ENCODE measurements at places on chromosomes 2 and 18.

DNA sequence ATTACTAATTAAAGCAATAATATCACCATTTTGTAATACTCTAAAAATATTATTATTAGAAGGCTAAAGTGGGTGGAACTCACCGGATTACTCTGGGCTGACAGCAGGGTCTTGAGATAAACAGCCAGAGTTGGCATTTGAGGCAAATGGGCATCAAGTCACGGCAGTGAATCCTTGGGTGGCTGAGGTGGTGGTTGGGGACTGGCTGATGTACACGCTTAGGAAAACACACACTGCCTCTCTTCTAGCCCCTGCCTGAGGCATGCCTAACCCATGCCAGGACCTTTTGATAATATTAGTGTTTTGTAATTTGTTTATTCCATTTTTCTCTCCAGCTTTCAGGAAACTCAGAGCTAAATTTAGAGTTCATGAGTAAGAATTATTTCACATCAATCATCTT is 76.8 kb downstream of the ACKR3 start:
- no peak for DNase-seq

- no peak for DNase-seq
These were observed 35.1 kb downstream of the MYO1B start for GRCh38 chr2:191280290-191280689.

- DNase-seq: no peak
These were observed 1.9 kb downstream of the CMPK2 start for GRCh38 chr2:6863792-6864191.

GRCh38 chr2:189654641-189655040 is 6.6 kb upstream of the ASNSD1 start:
- DNase-seq: no peak

DNA sequence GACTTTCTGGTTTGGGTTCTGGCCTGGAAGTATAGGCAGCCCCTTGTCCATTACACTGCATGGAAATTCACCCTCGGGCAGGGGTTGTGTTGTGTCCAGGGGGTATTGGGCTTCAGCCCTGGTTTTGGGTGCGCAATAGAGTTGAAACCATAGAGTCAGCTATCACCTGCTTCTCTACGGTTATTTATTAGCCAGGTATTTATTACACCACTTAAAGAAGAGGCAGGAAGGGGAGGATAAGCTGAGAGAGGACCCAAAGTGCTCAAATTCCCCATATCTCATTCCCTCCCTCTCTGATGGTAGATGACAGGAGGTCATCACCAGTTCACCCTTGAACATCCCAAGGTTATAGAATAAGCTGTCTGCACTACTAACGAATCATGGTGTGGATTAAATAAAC is 133.4 kb downstream of the HRH4 start:
- no peak for DNase-seq

DNA sequence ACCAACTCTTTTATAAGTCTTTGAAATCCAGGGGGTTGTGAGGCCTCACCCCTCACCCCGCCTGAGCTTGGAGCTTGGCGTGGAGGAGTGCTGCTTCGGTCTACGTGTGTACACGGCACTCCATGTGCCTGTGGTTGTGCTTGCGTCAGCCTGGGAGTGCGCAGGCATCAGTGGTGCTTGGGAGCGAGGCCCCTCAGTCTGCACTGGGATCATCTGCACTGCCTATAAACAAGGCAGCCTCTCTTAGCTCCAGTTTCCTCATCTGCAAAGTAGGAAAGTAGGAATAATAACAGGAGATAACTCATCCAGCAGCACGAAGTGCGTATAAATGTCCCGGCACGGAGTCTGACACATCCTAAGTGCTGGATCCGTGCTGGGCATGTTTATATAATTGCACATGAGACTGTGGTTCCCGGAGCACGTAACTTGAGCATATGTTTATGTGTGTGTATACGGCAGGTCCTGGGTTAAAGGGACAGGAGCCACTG is 1.2 kb downstream of the GYPC start:
- DNase-seq: peak; percentile 16

DNA sequence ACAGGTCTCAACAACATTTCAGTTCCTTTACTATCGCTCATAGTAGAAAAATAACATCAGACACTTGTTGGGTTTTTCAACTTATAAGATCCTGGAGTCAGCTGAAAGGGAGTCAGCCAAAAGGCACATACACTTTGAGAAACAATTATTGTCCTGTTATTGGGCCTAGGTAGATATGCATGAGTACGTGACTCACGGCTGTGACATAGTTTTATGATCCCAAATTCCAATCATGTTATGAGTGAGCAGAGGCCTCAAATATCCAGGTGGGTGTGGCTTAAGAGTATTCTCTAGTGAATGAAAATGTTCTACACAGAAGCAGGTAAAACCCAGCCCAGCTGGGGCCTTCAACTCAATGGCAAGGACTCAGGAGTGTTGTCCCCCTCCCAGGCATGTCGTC is 27.2 kb downstream of the SERPINB8 start:
- no peak for DNase-seq

- no peak for DNase-seq
These were observed 249.1 kb upstream of the SALL3 start for GRCh38 chr18:78730546-78730945.

- no peak for DNase-seq
These were observed 233.4 kb downstream of the CELF4 start for GRCh38 chr18:37332219-37332618.

DNA sequence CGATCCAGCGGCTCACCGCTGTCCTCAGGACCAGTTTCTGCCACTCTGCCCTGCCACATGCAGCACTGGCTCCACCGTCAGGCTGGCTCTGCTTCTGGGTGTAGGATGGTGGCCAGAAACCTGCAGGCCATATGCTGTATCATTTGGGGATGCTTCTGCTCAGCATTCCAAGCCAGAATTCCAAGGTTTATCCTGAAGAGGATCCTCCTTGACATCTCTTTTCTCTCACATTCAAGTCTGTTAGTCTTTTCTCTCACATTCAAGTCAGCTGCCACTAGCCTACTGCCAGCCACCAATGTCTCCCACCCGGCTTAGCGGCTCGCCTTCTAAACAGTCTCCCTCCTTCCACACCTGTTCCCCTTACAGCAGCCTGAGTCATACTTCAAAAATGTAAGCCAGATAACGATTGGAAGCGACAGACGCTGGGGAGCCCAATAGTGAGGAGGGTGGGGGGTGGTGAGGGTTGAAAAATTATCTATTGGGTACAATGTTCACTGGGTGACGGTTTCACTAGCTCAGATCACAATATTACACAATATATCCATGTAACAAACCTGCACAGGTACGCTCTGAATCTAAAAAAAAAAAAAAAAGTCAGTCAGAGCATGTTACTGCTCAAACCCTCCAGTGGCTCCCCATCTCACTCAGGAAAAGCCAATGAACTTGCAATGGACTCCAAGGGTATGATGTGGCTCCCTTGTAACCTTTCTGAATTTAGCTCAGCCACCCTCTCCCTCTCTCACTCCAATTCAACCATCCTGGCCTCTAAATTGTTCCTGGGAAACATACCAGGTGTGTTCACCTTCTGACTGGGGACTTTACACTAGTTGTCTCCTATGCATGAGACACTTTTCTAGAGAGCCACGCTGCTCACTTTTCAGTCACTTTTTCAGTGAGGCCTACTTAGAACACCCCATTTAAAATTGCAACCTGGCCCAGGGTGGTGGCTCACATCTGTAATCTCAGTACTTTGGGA is 38.8 kb upstream of the SP3 start:
- DNase-seq: no peak

GRCh38 chr2:26609839-26610277 is 31.3 kb downstream of the CIB4 start:
- DNase-seq: no peak

DNA sequence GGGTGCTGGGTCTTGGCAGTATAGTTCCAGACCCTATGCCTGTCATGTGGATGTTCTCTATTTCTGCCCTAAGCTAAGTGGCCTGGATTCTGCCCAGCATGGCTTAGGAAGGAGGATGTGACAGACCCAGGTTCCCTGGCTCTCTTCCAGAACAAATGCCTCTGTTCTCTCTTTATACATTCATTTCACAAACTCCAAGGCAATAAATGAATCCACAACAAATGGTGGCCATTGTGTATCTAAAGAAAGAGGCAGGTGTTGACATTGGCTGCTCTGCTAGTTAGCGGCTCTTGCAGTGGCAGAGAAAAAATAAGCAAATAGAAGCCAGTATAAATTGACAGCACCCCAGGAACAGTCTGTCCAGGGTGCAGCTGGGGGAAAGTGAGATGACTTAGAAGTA is 298.6 kb downstream of the SUCLG1 start:
- no peak for DNase-seq

- no peak for DNase-seq
These were observed 54.7 kb downstream of the INO80D start for GRCh38 chr2:206031162-206031784.

- DNase-seq: no peak
These were observed 78.5 kb upstream of the STK17B start for GRCh38 chr2:196249860-196250259.

- no peak for DNase-seq
These were observed 475.0 kb downstream of the RNF144A start for GRCh38 chr2:7392076-7392787.

- no peak for DNase-seq
These were observed 413.2 kb upstream of the LRATD1 start for GRCh38 chr2:14219306-14219705.

GRCh38 chr18:74468547-74469061 is 11.5 kb upstream of the DIPK1C start:
- DNase-seq: no peak

GRCh38 chr2:223262946-223263345 is 211.0 kb downstream of the KCNE4 start:
- DNase-seq: no peak

DNA sequence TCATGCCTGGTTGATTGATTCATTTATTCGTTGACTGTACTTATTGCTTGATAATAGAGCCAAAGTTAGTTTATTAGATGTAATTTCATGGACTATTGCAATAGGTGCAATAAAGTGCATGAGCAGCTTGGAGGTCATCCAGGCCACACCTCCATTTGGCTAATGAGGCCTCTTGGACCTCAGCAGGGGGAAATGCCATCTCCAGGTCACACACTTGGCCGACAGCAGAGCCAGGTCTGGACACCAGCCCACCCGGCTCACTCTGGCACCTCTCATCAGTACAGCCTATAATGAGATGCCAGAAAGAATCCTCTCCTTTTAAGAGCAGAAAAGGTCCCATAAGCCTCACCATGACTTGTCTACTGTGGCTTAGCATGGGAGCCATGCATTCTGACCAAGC is 71.2 kb upstream of the AFF3 start:
- DNase-seq: no peak

DNA sequence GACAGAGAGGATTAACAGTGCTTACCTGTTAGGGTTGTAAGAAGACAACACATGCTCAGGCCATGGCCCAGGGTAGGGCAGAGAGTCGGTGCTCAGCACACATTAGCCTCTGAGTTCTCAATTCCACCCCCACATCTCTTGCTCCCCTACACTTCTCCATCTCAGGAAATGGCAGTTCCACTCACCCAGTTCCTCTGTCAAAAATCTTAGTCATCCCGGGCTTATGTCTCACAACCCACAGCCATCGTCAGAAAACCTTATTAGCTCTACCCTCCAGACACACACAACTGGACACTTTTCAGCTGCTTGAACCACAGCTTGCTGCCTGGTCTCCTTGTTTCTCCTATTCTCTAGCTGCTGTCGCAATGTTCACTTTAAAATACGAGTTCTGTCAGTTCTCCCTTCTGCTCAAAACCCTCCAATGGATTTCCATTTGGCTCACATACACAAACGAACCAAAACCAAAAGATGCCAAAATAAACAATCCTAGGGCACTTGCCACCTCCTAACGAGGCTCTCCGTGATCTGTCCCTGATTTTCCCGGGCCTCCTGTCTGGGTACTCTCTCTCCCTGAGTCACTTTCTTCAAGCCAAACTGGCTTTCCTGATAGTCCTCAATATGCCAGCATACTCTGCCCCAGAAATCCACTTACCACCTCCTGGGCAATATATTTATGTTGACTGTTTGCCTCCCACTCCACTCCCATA is 89.7 kb downstream of the KCTD1 start:
- no peak for DNase-seq

- DNase-seq: no peak
These were observed 92.9 kb downstream of the FMNL2 start for GRCh38 chr2:152427902-152428301.

DNA sequence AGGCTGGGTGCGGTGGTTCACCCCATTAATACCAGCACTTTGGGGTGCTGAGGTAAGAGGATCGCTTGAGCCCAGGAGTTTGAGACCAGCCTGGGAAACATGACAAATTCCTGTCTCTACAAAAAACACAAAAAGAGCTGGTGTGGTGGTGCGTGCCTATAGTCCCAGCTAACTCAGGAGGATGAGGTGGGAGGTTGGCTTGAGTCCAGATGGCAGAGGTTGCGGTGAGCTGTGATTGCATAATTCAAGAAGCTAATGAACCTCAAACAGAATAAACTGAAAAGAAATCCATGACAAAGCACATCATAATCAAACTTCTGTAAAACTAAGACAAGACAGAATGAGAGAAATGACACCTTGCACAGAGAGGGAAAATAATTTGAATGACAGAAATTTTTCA is 54.8 kb downstream of the SEMA4F start:
- DNase-seq: no peak

DNA sequence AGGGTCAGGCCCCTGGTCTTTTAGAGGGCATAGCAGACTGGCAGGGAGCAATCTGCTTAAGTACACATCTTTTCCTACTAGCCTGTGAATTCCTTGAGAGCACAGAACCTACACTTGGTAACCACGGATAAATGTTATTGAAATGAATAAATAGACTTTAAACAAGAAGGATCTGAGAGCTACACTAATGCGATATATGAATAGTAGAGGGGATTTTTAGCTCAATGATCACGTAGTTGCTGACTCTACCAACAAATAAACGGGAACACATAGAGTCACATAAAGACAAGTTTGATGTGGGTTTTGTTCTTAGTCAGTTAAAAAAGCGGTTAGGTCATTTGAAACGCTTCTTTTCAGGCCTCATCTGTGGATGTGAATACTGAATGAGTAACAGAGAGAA is 290.3 kb upstream of the CCDC68 start:
- no peak for DNase-seq

DNA sequence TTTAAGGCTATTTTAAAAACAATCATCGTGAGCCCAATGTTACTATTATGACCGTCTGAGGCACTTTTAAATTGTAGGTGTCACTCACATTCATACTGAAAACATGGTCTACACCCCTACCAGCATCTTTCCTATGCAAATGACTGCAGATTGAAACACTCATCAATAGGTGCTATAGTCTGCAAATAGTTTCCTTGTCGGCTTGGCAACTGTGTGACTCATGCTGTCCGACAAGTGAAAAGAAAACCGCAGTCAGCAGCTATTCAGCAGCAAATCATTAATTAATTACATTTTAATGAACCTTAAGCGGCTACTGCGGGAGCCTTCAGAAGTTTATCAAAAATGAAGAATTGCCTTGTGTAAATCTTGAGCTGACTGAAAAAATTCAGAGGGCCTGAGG is 134.4 kb downstream of the FIGN start:
- no peak for DNase-seq

DNA sequence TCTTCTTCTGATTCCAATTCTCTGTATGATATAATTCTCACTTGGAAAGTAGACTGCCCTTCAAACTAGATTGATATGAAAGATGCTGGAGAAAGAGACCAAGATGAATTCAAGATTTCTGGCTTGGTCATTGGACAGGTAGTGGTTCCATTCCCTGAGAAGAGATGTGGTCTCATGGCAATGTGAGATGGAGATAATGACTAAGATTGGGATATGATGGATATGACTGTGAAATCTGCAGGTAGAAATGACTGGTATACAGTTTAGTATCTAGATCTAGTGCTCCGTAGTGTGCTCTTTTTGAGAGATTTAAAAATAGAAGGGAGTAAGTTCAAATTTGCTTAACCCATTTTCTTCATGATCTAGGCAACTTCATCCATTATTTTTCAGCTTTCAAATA is 425.4 kb upstream of the TRIB2 start:
- DNase-seq: no peak

Data from amygdala (tissue), 56 donors.